Activated CD4-positive, alpha-beta T cell treated with anti-CD3 and anti-CD28 coated beads for 4 hours (primary cell): ENCODE measurements at places on chromosomes 6 and 20.

DNA sequence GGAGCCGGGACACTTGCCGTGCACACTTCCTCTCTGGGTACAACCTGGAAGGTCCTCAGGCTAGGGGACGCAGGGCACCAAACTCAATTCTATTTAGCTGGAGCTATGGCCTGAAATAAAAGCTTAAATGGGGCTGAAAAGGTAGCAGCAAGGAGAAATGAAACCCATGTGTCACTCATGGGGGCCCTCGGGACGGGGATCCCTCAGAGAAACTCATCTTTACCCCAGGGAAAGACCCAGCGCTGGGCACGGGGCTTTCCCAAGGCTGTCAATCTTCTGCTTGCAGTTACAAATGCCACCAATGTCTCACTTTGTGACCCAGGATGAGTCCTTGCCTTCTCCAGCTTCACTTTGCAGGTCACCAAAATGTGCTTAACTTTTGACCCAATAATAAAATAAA lies 16.5 kb downstream of the SNAI1 start:
- DNase-seq: no peak

GRCh38 chr6:78911218-78911940 lies 44.0 kb downstream of the IRAK1BP1 start:
- DNase-seq: no peak

DNA sequence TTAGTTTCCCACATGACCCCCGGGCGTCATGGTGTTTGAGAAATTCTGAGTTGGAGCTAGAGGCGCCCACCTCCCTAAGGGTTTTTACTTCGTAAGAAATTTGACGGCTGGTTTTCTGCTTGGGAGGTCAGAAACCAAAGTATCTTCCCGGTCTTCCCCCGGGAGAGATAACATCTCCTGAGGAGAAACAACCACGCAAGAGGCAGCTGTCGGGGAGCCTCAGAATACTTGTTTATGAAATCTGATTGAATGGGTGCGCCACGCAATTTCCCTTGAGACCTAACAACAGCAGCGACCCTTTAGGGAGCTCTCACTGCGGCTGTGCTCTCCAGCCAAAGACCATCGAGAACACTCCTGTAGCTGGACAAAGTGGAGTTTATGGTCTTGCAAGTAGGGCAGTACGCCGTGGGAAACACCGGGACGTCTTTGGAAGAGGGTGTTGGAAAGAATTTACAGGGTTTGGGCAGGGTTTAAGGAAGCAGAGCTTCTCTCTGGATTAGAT lies 608 bp upstream of the EIF2S2 start:
- no peak for DNase-seq

DNA sequence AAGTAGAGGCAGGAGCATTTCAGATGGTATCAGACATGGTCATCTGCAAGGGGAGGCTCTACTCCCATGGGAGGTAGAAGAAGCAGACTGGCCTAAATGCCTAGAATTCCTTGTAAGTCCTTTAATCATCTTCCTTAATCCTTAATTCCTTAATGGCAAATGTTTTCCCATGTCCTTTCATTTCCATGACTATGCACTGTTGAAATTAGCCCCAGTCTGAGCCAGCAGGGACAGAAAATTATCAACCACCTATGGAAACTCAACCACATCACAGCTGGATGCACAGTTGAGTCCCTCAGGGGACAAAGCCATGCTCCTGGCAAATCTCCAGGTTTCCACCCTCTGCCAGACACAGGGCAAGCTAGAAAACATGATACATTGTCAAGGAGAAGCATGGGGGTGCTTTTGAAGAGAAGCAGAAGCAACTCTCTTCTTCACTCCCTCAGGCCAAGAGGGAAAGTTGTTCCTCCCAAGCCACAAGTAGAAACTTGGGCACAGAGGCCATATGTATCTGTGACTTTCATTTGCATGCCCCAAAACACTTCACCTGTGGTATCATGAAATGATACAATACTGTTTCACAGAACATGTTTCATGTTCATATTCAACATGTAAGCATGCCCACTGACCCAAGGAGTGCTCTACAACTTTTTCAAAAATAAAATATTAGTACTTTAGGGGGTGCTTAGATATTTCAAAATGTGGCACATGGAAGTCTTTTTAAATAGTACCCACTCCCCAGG lies 683.6 kb downstream of the KIF16B start:
- DNase-seq: no peak

- DNase-seq: no peak
These were observed 7.2 kb upstream of the TRIB3 start for GRCh38 chr20:373171-373890.

DNA sequence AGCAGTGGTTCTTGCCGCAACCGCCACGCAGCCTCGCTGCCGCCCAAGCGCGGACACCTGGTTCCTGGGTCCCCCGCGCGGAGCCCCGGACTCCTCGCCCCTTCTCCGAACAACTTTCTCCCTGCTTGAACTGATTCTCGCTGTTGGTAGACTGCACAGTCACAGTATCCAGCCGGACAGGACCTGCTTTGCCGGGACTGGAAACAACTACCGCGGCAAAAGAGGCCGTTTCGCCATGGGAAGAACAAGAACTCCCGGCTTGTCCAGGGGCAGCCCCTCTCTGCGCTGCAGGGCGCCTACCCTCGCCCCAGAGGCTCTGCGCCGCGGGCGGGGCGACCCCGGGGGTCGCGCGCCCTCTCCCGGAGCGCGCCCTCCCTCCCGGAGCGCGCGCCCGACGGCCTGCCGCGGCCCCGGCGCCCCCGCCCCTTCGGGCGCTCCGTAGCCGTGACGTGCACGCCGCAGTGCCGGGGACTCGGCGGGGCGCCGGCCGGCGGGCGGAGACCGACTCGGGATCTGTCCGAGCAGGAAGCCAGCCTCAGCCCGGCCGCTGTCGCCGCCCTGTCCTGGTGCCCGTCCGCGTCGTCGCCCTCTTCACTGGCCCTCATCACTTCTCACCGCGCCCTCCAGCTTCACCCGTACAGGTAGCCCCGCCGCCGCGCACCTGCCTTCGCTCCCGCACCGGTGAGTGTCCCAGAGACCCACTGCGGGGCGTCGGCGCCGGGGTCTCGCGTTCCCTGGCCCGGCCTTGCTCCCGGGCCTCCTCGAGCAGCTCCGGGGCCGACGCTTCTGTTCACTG lies at the start of gene MYO6:
Gene MYO6 (plus strand): TSS at position 497 of the 796 bp plus-strand sequence. CDS start 68,309 bp downstream, outside the sequence.
- DNase-seq: peak; percentile 8

DNA sequence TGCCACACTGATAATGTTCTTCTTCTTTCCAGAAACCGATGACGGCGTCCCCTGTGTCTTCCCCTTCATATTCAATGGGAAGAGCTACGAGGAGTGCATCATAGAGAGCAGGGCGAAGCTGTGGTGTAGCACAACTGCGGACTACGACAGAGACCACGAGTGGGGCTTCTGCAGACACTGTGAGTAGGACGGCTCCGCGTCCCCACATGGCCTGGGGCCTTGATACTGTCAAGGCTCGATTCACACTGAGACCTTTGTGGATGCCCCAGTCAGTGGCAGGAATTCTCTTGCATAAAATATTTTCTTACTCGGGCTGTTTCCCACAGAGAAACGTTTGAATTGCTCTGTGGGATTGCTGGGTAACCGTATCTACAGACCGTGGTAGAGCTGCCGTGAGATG lies 41.5 kb upstream of the SLC22A1 start:
- no peak for DNase-seq

DNA sequence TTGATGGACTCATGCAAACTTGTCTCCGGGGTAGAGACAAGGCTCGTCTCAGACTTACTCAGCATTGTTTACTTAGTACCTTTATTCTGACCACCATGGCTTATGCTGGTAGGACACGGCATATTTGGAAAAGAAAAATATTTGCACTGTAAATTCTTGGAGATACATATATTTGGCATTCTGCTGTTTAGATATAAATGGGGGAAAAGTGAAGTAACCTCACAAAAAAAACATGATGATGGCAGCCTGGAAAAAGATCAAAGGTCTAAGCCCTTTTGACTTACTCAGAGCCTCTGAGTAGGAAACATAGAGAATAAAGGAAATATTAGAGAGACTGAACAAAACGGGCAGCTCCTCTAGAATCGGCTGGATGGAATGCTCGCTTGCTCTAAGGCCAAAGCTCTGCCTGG lies 32.5 kb downstream of the PDE10A start:
- DNase-seq: no peak

DNA sequence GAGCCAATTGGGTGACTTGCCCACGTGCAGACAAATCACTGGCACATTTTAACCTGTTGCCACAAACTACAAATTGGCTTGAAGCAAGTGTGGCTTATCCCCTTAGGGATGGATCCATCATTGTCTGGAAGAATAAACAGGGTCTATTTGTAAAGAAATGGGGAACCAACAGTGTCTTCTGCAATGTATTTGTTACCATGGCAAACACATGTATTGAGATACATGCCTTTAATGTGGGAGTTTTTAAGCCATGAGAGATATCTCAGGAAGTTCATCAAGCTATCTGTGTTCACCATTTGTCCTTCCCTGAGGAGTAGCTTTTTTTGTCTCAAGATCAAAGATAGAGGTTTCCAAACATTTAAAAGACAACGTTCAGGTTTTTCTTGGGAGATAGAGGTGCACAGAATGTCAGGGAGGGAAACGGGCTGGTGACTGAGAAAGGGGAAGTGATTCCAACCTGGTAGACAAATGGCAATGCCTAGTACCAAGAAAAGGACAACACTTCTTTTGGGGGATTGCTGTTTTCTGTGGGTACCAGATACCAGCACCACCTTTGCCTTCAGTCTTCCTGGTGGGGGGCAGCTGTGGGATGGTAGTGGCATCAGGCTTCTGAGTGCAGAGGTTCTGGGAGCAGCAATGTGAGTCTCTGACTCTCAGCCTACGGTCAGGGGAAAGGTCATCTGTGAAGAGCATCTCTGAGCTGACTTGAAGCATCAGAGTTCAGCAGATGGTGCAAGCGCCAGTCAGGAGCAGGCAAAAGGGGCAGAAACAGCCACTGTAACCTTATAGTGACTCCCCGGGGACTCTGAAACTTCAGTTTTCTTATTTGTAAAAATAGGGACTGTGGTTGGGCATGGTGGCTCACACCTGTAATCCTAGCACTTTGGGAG lies 20.1 kb upstream of the BCAS1 start:
- no peak for DNase-seq

DNA sequence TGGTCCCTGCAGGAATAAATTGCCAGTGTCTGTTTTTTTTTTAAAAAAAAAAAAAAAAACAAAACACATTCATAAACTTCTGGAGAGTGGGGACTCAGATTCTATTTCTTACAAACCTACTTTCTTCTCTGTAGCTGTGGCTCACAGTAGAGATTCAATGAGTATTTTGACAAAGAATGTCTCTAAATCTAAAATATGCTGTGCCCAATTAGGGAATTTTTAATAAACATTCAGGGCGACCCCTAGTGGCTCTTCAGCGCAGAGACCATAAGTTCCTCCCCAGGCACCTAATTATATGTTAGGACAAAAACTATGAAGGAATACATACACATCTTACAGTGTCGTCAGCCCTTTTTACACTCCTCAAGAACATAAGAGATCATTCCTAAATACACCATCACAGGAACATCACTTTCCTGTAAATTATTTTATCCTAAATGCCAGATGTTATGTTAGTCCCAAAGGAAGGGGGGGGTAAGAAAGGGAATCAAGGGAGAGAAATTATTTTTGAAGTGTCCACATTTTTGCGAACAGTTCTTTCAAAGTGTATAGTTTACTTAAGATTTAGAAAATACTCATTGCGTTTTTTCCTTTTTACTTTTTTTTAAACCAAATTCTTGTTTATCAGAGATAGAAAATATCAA lies 21.8 kb upstream of the NAA20 start:
- DNase-seq: no peak

DNA sequence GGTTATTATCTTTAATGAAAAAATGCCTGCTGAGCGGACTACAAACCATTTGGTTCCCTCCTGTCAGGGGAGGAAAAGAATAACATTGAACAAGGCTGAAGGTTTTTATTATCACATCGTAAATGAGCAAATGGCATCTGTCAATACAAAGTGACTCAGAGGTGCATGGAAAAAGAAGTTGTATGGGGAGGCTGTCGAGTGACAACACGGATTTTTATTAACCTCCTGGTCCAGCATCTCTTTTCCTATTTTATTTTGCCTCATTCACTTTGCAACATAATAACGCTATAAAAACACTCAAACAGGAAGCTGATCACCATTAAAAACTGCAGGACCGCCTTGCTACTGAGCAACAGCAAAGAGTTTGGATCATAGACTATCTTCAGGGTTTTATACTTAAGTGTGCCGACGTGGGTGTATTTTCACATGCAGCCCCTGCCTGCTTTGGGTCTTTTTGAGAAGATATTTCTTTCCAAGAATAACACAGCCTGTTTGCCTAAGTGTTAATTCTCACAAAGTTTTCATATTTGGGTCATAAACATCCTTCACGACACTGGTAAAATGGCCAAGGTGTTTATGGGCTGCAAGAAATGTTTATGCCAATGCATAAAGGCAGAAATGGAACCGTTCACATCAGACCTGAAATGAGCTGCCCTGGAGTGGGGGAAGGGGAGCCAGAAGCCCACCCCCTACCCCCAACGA lies 132.1 kb upstream of the SALL4 start:
- DNase-seq: no peak

- DNase-seq: no peak
These were observed 122.8 kb downstream of the C6orf118 start for GRCh38 chr6:165186441-165187205.

- no peak for DNase-seq
These were observed 11.5 kb upstream of the CST7 start for GRCh38 chr20:24937579-24937978.

- no peak for DNase-seq
These were observed 23.8 kb downstream of the SMLR1 start for GRCh38 chr6:130851026-130851425.

GRCh38 chr20:44841955-44842354 lies 31.6 kb upstream of the RIMS4 start:
- DNase-seq: no peak

DNA sequence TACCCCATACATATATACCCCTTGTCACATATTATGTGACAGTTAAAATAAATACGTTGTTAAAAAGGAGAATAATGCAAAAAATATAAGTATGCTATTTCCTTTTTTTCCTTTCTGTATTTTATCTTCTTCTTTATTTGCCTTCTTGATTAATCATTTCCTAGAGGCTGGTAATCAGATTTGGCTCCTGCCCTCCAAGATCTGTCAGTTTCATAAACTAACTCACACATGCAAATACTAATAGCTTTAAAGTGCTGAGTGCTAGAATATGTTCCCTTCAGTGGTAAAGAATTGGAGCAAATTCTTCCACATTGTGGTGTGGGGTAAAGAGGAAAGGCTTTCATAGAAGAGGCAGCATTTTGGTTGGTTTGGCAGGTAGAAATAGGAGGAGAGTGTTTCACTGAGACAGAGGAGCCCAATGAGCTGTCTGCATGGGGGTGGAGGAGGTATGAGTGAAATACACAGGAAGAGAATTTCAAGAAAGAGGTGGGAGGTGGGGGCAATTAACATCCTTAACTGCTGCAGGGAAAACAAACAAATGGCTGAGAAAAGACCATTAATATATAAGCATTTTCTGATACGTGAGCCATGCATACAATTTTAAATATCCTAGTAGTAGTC lies 523.9 kb downstream of the BMP2 start:
- DNase-seq: no peak

DNA sequence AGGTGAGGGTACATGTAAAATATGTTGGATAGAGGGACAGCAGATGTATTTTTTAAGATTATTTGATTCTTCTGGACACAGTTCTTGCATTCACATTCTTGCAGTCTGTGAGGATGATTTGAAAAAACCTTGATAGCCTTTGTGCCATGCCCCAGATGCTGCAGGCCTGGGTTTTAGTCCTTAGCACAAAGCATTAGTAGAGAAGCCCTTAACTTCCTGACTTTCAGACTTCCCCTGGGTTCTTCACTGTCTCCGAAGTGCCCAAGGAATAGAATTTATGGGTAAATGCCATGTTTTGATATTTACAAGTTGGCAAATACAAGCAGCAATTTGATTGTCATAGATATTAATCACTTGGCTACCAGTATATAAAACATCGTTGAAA lies 67.6 kb upstream of the SUPT3H start:
- DNase-seq: no peak

GRCh38 chr20:47747669-47748031 lies 37.6 kb downstream of the SULF2 start:
- no peak for DNase-seq
